ENCODE measurements at places on chromosomes 4 and X. TPM values are rescaled to one million over a fixed set of nuclear protein-coding genes. Genes with fewer than 3 reads are reported as not detected.

GABRB1 gene
- total RNA-seq, result 0.55 TPM

DNA sequence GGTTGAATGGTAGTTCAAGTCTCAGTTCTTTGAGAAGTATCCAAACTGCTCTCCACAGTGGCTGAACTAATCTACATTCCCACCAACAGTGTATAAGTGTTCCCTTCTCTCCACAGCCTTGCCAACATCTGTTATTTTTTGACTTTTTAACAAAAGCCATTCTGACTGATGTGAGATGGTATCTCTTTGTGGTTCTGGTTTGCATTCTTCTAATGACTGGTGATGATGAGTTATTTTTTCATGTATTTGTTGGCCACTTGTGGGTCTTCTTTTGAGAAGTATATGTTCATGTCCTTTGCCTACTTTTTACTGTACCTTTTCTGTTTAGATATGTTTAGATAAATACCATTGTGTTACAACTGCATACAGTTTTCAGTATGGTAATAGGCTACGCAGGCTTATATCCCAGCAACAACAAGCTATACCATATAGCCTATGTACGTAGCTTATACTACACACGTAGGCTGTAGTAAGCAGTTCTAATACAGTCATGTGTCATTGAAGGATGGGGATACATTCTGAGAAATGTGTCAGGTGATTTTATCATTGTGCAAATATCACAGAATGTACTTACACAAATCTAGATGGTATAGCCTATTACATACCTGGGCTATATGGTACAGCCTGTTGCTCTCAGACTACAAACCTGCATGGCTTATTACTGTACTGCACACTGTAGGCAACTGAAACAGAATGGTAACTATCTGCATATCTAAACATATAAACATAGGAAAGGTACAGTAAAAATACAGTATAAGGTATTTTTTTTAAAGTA, 28.1 kb downstream of the KLHL8 start:
- no peak for DNase-seq

DNA sequence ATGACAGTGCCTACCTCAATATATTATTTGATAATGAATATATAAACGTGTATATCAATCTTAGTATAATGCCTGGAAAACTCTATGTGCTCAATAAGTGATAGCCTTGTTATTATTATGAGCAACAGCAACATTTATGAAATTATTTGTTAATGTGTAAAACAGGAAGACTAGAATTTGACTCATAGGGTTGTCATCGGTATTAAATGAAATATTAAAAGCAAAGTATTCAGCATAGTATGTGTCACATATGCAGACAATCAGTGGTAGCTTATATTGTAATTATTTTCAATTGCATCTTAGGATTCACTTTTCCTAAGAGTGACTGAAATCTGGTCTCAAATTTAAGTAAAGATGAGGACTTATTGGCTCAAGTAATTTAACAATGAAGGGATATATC, 24.6 kb downstream of the SPANXD start:
- no peak for DNase-seq

GRCh38 chrX:129843209-129843458, 552 bp downstream of the ZDHHC9 start:
- no peak for DNase-seq

PI4K2B gene
- total RNA-seq, result 11.2 TPM

GRCh38 chr4:114062499-114062898, 83.1 kb upstream of the ARSJ start:
- no peak for DNase-seq

DNA sequence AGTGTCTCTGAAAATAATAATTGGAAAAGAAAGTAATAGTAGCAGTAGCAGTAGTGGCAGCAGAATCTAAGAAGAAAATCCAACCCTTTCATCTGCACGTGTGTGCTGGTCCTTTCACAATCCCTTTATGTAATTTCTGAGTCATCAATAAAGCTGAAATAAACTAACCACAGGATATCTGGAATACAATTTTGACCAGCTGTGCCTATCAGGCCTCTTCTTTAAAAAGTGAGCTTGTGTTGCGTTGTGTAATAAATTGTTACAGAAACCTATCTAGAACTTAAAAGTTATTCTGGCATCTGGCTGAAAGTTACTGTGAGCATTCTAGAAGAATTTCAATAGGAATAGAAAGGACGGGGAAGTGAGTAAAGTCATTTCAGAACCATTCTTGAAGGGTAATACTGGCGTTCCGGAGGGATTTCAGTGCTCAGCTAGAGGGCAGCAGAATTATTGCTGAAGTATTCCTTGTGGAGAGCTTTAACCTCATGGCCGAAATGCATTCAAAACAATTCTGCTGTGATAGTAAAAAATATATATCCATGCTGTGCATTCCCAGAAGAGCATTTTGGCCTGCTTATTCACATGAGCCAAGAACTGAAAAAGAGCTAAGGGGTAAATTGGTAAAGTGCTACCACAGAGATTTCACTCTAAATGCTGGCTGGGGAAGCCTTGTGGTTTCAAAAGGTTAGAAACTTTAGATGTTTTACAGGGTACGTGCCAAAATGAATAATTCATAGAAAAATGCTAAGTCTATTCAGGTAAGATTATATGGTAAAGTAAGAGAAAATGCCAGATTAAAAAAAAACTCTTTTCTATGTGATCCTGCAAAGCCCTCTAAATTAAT, 260.6 kb downstream of the NKX6-1 start:
- no peak for DNase-seq

MORC4 gene
- 20.0 TPM for total RNA-seq

DNA sequence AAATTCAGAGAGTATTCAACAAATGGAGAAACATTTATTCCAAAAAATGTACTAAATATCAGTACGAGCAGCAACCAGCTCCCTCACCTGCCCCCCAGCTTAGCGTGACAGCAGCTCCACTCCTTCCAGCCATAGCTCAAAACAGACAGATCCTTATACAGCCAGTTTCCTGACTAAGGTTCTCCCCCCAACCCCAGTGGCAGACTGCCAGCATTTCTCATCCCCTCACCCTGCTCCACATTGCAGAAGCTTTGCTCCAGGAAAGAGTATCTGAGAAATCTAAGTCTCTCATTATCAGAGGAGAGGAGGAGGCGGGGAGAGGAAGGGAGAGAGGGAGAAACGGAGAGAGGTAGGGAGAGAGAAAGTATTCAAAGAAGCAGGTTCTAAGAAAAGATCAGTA, 53.3 kb upstream of the PASD1 start:
- no peak for DNase-seq

- DNase-seq, result no peak
These were observed 169.8 kb downstream of the CLCN4 start for GRCh38 chrX:10326578-10326977.

CLIC2 gene
- 8.2 TPM for total RNA-seq

GRCh38 chr4:131026771-131027170, 1930.8 kb downstream of the C4orf33 start:
- DNase-seq, result no peak

DNA sequence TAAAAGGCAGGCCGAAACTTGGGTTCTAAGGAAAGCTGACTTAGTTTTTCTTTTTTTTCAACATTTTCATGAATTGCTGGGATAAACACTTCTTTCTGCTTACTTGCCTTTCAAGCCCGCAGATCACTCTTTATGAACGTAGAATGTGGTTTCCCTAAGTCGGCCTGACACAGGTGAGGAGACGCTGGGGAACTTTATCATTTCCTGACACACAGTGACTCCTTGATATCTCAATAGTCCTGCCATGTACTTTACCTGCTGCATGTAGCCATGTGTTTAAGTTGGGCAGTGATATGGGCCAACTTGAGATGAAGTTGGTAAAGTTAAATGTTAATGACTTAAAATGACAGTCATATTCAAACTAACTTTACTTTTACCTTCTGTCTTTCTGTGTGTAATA, 26.6 kb upstream of the SNCA start:
- DNase-seq, result no peak

RBMX2 gene
- total RNA-seq, result 14.4 TPM

TRIM61 gene
- total RNA-seq, result 2.8 TPM

DNA sequence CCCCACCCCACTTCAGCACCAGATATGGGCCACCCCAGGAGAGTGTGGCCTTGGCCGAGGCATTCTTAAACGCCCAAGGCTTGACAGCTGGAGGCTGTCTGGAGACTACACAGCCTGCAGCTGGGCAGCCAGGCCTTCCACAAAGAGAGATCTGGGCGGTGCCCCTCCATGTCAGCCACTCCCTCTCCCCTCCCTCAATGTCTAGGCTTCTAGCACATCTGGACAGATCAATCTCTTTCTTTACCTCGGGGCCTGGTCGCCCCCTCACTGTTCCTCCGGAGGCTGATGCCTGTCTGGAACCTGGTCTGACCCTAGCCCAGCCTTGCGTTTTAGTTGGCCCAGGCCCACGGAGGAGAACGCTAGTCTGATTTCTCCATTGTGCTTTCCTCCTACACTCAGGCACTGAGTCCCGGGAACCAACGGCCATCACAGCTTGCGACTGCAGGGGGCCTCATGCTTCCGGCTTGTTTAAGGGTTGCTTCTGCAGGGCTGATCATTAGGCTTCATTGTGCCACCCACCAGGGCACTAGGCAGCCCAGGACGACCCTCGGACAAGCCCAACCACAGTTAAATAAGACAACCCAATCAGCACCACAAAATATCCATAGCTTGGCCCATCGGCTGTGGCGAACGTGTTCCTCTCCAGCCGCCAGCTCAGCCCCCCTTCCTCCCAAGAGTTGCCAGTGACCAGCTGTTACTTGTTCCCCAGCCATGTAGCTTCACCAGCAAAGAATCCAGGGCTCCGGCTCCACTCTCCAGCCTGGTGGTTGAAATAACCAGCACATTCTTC, 200.6 kb downstream of the BCOR start:
- peak; percentile 34 for DNase-seq

Data from mucosa of gallbladder (tissue), 1 donor.